Smooth muscle cell of the brain vasculature (primary cell): ENCODE measurements at places on chromosomes 7 and 10.

DNA sequence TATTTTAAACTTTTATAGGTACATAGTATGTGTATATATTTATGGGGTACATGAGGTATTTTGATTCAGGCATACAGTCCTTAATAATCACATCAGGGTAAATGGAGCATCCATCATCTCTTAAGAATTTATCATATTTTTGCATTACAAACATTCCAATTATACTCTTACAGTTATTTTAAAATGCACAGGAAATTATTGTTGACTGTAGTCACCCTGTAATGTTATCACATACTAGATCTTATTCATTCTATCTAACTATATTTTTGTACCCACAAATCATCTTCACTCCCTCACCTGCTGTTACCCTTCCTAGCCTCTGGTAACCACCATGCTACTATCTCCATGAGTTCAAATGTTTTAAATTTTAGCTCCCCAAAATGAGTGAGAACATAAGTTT, 56.3 kb upstream of the FAM3C start:
- DNase-seq: no peak

DNA sequence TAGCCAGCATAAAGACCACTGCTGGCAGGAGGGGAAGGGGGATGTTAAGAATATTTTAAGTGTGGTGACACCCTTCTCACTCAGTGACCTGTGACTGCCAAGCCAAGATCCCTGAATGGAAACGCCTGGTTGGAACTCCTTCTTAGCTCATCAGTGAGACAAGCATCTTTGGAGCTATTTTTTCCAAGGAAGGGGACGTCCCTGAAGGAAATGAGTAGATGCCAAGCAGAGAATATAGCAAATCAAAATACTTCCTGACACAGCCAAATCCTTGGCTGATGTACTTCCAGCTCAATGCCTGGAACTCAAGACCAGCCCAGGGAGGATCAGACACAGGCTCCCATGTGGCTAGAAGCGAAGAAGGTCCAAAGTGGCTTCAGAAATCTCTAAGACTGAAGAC, 82.2 kb downstream of the SORBS1 start:
- no peak for DNase-seq

- no peak for DNase-seq
Measured at GRCh38 chr7:144656965-144657517, 178.8 kb downstream of the TPK1 start.

DNA sequence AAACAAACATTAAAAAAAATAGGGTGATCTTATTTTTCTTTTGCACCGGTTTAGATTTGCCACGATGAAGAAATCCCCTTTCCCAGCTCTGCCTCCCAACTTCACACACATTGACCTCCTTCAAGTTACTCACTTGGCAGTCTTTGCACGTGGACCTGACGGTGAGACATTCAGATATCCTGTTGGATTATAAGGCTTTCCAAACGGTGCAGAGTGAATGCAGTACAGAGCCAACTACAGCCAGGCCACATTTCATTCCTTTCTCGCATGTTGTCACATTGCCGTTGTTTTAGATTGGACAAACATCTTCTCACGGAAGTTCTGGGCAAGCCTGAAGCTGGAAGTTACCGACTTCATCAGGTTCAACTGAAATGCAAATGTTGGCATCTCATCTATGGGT, 159.2 kb downstream of the HDAC9 start:
- no peak for DNase-seq

DNA sequence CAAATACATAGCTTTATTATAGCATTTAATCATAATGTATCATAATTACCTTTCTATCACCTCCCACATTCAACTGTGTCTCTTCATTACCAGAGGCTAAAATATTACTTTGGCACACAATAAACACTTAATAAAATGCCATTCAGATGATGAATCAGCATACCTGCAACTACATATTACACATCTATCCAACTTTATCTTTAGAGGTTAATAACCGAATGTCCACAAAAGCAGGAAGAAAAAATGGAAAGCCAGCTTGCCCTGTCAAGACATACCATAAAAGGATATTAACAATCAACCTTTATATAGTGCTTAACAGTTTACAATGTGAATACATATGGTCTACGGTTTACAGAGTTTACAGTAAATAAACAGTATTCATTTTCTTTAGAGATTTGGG, 12.7 kb downstream of the CACUL1 start:
- DNase-seq: no peak

- DNase-seq: no peak
Measured at GRCh38 chr7:146636581-146636980, 520.0 kb downstream of the CNTNAP2 start.

- DNase-seq: no peak
Measured at GRCh38 chr10:4270116-4270515, 485.1 kb upstream of the KLF6 start.

DNA sequence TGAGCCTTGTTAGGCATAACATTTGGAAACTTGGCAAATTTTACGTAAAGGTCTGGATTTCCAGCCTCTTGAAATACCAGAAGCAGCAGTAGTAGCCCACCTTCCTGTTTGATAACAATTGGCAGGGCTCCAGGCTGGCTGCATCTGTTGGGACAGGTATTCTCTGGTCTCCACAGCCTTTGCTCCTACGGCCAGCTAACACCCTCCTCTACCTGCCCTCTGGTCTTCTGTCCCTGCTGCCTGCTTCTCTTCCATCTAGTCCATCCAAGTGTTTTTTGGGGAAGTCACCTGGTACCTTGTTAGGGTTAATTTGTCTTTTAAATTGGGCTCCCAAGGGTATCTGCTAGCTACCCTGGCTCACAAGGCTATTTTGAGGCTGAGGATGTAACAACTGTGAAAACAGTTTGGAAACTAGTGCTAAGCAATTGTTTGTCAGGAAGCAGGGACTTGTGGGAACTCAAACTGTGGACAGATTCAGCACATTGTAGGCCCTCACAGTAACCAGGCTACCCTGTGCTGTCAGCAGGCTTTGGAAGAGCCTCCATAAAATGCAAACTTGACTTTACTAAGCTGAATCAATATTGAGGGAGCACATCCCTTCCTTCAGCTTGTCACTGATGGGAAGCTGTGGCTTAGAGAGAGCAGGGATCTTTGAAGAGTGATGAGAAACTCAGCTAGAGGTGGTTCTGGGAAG, 8.5 kb downstream of the RPS24 start:
- DNase-seq: no peak

GRCh38 chr10:13732465-13732881, 145.7 kb downstream of the PRPF18 start:
- no peak for DNase-seq
